ENCODE measurements at places on chromosomes 7 and 10.

- DNase-seq: no peak
These were observed 3.0 kb upstream of the FAM200A start for GRCh38 chr7:99554939-99555338.

DNA sequence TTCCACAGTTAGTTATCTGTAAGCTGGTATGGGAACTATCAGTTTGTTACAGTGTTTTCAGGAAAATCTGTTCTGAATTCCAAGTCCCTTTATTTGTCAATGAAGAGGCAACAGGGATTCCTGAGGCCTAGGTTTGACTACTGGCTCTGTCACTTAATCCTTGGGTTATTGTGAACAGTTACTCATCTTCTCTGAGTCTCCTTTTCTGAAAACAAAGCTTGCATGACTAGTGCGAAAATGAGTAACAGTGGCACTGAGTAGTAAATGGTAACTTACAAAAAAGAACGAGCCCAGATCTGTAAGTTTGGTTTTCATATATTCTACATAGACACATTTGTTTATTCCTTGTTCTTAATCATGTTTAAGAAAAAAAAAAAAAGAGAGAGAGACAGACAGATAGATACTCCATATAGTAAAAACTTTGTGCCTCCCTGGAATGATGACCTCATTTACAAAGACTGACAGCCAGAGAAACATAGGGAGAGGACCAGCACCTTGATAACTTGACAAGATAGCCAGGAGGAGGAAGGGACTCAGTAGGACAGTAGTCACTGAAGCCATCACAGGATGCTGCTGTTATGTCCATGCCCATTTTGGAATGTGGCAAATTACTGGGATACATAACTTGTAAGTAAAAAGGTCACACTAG lies 1.9 kb downstream of the MRPS33 start:
- DNase-seq: no peak

- no peak for DNase-seq
These were observed 25.6 kb downstream of the ANKMY2 start for GRCh38 chr7:16619979-16620408.

- DNase-seq: no peak
These were observed 2.2 kb downstream of the CFAP46 start for GRCh38 chr10:132939957-132940790.

GRCh38 chr7:128939075-128939860 lies 1.5 kb downstream of the IRF5 start:
- no peak for DNase-seq

GRCh38 chr10:126950401-126951105 lies 45.3 kb downstream of the DOCK1 start:
- no peak for DNase-seq

DNA sequence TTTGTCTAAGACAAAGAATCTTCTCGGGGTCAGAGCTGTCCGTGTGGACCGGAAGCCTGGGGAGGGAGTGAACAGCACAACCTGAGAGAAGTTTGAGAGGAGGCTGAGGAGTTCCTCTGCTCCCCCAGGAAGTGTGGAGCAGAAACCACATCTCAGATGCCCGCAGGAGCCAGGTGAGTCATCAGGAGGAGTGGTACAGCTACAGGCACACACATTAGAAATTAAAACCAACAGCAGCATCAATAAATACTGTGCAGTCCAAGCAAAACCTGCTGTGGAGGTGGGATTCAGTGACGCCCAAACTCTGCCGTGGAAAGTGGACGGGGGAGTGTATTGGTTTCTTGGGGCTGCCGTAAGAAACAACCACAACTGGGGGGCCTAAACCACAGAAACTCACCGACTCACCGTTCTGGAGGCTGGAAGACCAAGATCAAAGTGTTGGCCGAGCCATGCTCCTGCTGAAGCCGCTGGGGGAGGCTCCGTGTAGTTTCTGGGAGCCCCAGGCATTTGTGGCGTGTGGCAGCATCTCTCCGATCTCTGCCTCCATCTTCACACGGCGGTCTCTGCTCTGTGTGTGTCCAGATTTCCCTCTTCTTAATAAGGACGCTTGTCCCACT lies 31.2 kb upstream of the GARS1 start:
- DNase-seq: no peak

DNA sequence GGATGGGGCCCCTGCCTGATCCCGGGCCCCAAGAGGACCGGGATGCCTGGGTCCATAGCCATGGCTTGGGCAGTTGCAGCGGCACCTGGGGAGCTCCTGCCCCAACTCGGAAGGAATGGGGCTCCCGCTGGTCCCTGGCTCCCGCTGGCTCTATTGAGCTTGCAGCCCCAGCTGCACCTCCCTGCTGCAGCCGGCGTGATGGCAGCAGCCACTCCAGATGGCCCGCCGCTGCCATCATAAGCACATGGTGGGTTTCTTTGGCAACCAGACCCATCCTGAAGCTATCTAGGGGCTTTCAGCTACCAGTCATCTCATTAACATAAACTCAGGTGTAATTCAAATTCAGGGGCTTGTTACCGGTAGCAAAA lies 11.1 kb upstream of the DNMBP start:
- no peak for DNase-seq

DNA sequence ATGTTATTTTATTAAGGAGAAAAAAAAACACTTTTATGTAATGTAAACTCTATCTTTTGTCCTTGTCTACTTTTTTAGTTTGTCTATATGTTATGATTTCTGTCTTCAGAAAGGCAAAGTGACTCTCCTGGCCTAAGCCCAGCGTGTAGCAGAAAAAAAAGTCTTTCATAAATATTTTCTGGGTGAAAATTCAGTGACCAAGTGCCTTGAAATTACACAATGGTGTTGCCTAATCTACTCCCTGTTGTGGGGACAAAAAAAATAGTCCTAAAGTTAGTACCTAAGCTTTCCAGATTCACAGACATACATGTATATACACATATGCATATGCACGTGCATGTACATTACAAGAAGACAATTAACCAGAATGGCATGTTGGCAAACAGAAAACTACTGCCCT lies 1257.8 kb upstream of the SORCS1 start:
- no peak for DNase-seq

DNA sequence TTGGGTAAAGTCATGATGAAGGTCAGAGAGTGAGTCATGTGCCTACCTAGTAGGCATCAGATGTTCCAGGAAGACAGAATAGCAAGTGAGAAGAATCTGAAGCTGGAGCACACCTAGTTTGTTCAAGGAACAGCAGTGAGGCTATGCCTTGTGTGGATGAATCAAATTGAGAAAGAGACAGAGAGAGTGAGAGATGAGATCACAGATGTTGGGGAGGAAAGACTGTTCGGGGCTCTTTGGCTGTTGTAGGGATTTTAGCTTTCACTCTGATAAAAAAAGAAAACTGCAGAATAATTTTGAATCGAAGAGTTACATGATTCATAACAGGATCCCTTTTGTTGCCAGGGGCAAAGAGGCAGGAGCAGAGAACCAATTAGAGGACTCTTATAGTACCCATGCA lies 6.3 kb downstream of the LIPF start:
- DNase-seq: no peak

DNA sequence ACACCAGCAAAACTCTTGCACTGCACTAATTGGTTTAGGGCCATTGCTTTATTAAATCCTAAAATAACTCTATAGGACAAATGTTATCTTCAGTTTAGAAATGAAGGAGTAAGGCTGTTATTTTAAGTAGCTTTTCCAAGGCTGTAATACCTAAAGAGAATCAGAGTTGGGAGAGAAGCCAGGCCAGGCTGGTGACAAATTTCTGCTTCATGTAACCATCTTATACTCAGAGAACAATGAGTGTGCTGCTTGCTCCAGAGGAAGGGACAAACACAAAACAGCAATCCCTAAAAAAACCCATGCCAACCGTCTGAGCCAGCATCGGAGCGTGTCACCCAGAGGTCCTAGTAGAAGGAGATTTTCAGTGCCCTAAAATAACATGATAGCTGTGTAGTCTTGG lies 49.7 kb upstream of the TARP start:
- DNase-seq: no peak

DNA sequence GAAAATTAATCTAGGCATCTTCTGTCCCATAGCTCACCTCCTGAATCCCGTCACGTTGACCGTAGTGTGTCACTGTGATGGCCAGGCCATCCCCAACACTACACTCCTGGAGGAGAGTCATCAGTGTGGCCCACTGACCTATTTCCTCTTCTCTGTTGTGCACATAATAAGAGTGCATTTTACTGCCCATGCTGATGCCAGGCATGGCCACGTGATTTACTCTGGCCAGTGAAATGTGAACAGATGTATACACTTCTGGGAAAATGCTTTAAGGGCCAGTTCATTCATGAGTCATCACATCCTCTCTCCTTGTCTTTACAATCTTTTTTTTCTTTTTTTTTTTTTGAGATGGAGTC lies 101.9 kb upstream of the PIP4K2A start:
- DNase-seq: no peak

DNA sequence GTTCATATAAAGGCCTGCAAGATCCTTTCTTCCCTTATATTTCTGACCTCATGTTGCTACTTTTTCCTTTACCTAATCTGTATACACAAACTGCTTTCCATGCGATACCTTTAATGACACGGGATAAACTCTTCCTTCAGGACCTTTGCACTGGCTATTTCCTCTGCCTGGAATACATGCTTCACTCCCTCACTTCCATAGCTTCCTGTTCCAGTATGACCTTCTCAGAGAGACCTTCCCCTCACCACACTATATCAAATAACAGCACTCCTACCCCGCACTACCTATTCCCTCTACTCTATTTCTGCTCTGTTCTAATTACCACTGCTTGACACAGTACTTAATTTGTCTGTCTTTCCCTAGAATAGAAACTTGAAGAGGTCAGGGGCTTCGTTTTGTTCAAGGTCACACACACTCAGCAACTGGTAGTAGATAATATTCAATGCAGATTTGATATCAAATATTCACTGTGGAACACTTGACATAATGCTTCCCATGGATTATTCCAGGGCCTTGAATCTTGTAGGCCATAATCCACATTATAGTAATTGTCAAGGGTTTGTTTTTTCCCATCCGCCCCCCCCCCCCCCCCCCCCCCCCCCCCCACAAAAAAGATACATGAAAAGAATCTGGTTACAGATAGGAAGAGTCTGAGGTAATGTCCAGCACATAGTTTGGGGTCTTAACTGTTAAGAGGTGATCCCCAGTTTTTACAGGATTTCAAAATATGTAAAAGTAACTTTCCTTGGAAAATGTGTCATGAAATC lies 11.1 kb downstream of the SYPL1 start:
- DNase-seq: no peak

DNA sequence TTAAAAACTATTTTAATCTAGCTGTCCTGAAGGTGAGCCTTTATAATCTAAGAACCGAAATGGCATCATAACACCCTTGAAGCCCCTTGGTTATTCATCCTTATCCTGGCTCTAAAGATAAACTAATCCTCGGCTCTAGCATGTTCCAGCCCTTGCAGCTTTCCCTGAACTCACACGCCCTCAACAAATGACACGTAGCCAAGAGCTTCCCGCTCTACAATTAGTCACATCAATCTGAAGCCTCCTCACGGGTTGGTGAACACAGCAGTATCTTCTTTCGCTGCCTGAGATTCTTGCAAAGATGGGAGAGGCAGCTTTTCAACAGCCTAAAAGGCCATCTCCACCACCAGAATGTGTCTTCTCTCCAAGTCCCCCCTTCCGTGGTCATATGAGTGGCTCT lies 4.1 kb downstream of the FRMD4A start:
- DNase-seq: no peak

- no peak for DNase-seq
These were observed 17.7 kb downstream of the TSPAN14 start for GRCh38 chr10:80471715-80472233.

GRCh38 chr10:5563991-5564536 lies 39.3 kb downstream of the CALML3 start:
- DNase-seq: no peak

GRCh38 chr7:150856303-150857275 lies 4.3 kb downstream of the AOC1 start:
- DNase-seq: no peak

GRCh38 chr7:127770885-127771284 lies 118.9 kb downstream of the SND1 start:
- DNase-seq: no peak

GRCh38 chr7:6350433-6351058 lies 78.1 kb upstream of the CYTH3 start:
- no peak for DNase-seq

GRCh38 chr7:97680622-97681021 lies 51.3 kb upstream of the TAC1 start:
- no peak for DNase-seq

GRCh38 chr10:31383810-31384588 lies 65.0 kb downstream of the ZEB1 start:
- no peak for DNase-seq

DNA sequence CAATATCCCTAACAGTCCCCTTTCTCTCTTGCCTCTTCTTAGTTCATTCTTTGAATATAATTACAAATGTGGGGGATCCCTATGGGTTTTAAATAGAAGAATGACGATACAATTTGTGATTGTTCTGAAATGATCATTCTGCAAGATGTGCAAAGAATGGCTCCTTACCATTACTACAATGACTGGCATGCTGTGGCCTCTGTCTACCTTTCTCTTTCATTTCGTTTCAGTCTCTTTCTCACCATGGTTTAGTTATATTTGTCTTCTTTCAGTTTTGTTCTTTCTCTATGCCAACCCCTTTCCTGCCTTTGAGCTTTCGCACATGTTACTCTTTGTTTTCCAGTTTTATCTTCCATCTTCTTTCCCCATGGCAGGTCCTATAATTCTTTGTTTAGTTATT lies 176.5 kb downstream of the SUGCT start:
- no peak for DNase-seq

DNA sequence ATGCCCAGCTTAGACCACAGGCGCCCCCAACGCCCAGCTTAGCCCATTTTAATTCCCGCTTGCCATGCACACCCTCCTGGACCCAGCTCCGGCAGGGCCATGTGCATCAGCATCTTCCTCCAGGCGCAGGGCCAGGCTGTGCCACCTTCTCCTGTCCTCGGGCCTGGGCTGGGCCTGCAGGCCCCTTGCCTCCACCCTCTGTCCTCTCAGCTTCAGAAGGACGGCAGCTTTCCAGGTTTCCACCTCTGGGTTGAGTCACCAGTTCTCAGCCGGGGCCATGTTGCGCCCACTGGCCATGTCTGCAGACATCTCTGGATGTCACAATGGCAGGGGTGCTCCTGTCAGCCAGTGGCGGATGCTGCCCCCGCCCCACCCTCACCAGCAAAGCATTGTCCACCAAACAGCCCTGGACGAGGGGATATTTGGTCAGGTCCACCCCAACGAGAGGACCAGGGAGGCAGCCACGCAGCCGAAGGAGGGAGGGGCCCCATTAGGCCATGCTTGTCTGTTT lies 59.1 kb upstream of the NKX6-2 start:
- DNase-seq: no peak
